Kidney (tissue), 22 donors: ENCODE measurements at places on chromosomes 16 and 17. TPM values are rescaled to one million over a fixed set of nuclear protein-coding genes. Genes with fewer than 3 reads are reported as not detected.

- no peaks in the 10 kb centered on the region for H3K36me3 ChIP-seq
- H3K27me3 ChIP-seq: no peaks in the 10 kb centered on the region
- no peaks in the 10 kb centered on the region for H3K4me1 ChIP-seq
- no peak for DNase-seq
- H3K27ac ChIP-seq: no peak overlapping the region
Measured at GRCh38 chr16:22670551-22671041, 143.4 kb upstream of the HS3ST2 start.

GRCh38 chr16:89093602-89094251 lies at the start of gene ACSF3:
ACSF3 (plus strand) TSS chr16:89093852; CDS start chr16:89100682, 6,830 bp downstream.
- H3K36me3 ChIP-seq: no peaks in the 10 kb centered on the region
- DNase-seq: peak; percentile 90
- peaks cover 12% of the 10 kb centered on the region for H3K4me1 ChIP-seq
- peak within 1 kb of the TSS; percentile 83 for H3K4me3 ChIP-seq
- no peak within 1 kb of the TSS for H3K27ac ChIP-seq

Gene TPSG1
- 0.86 TPM for polyA plus RNA-seq

Gene KARS1
- polyA plus RNA-seq: 104 TPM

Gene LAT
- polyA plus RNA-seq: 8.3 TPM

Gene TSPAN10
- polyA plus RNA-seq: 1.9 TPM
